ENCODE measurements at places on chromosomes 2 and 18. TPM values are rescaled to one million over a fixed set of nuclear protein-coding genes. Genes with fewer than 3 reads are reported as not detected.

GRCh38 chr2:15652801-15653200 lies 61.1 kb downstream of the DDX1 start:
- DNase-seq = no peak

DNA sequence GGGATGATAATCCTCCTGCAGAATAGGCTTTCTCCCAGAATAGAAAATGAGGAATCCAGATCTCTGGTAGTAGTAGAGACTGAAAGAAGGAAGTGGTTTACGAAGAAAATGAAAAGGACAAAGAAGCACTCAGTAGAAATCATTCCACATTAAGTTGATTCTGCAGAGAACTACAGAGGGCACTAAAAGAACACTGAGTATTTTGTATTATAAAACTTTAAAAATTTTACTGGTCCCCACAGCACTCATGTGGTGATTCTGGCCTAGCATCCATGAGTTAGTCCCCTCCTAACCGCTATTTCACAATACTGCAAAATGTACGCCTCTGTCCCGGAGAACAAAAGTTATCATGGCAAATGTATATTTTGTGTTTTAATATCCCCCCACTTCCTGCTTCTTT lies 42.9 kb upstream of the SLC35F5 start:
- DNase-seq = no peak

C2orf15 gene
- total RNA-seq = 1.8 TPM

AGAP1 gene
- total RNA-seq = 4.5 TPM
